ENCODE measurements at places on chromosomes 11 and 22.
A peak's percentile ranks its signal among the peaks of the same experiment; 100 is the strongest.

DNA sequence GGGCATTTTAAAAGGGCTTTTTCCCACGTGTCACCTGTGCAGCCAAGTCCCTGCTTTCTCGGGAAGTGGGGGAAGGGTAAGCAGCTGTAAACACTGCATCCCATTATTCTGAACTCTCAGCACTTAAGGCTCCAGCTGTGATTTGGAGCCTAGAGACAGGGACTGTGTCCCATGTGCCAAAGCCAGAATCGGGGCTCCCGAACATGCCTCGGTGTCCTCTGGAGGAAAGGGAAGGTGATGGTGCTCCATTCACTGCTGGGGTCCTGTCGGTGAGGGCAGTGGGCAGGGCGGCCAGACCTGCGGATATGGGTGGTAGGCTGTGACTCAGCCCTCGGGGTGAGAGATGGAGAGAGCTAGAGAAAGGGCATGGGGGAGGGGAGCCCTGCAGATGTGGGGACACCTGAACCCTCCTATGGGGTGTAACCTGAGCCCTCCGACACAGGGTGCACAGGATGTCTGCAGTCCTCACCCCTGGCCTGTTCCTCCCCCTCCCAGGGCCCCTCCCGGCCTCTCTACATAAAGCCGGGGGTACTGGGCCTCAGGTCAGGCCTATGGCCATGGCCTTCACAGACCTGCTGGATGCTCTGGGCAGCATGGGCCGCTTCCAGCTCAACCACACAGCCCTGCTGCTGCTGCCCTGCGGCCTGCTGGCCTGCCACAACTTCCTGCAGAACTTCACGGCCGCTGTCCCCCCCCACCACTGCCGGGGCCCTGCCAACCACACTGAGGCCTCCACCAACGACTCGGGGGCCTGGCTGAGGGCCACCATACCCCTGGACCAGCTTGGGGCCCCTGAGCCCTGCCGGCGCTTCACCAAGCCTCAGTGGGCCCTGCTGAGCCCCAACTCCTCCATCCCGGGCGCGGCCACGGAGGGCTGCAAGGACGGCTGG, 31.8 kb downstream of the CAPN1 start:
- no peak for DNase-seq

GRCh38 chr22:22431271-22432220, 77.0 kb downstream of the ZNF280B start:
- peak; percentile 9 for DNase-seq

GRCh38 chr22:32699001-32699582, 102.4 kb upstream of the TIMP3 start:
- no peak for DNase-seq

- no peak for DNase-seq
Measured at GRCh38 chr11:85679576-85679975, 6.4 kb downstream of the CCDC89 start.

DNA sequence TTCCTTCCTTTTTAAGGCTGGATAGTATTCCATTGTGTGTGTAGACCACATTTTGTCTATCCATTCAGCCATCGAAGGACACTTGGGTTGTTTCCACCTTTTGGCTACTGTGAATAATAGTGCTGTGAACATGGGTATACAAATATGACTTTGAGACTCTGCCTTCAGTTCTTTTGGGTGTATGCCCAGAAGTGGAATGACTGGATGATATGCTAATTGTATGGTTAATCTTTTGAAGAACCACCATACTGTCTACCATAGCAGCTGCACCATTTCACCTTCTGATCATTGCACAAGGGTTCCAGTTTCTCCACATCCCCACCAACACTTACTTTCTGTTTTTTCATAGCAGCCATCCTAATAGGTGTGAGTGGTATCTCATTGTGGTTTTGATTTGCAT, 30.3 kb downstream of the SGSM1 start:
- DNase-seq, result no peak

GRCh38 chr22:32185821-32186220, 19.1 kb downstream of the RFPL2 start:
- no peak for DNase-seq

DNA sequence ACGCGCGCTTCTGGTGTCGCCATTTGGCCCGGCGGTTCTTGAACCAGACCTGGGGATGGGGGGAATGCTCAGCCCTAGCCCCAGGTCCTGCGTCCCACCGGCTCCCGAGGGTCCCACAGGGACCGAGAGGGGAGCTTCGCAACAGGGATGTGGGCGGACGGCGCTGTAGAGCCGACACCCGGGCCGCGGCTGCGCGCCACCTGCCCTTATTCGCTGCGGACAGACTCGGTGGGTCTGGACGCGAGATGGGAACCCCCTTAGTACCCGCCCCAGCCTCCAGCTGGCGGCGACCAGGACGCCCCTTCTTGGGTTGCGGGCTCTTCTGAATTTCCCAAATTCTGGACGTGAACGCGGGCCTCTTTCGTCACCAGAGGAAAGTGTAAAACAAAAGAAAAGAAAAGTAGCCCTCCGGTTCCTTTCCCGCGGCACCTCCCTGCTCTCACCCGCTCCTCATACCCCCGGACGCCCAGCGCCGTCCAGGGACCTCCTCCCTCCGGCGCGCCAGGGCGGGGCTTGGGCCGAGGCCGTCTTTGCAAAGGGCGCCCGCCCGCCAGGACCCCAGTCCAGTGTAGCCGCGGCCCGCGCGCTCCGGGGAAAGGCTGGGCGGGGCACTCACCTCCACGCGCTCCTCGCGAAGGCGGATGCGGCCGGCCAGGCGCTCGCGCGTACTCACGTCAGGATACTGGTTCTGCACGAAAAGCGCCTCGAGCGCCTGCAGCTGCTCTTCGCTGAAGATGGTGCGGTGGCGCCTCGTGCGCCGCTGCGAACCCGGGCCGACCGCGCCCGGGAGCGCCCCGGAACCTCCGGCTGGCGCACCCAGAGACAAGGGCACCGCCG, 827 bp downstream of the GSC2 start:
- DNase-seq, result no peak

GRCh38 chr22:37563153-37564081, 3.1 kb downstream of the CDC42EP1 start:
- no peak for DNase-seq

DNA sequence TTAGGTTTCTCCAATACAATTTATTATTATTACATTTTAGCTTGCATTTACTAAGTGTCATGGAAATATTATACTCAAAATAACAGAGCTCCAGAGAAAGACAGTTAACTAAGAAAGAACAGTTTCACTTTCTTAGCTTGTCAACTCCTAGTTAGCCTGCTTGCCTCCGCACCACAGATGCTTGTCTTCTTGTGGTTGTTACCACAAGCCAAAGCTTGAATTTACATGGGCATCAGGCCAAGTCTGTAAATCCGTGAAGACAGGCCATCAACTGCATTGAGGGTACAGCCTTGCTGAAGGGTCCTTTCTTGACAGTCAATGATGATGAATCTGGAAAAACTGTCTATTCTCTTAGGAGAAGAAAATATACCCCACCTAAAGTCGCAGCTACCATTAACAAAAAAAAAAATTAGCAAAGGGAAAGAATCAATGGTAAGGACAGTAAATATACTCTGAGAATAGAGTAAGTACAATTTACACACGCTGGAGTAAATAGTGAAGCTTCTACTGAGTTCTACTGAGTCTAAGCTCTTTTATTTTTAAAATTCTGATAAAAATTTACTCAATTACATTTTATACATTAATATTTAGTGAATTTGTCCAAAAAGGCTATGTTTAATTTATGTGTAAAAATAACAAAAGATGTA, 15.6 kb upstream of the DENND5A start:
- peak; percentile 25 for DNase-seq

DNA sequence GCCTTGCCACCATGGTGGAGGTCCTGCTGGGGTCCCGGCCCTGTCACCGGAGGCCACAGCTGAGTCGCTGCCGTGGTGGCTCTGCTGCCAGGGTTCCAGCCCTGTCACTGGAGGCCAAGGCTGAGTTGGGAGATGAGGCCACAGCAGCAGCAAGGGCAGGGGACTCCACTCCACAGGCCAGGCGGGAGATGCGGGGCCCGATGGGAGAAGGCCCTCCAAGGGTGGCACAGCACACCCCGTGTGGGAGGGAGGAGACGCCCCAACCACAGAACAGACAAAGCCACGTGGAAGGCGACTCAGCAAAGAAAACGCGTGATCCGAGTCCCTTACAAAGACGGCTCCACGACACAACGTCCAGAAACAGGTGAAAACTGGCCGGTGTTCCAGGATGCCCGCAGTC, 159.3 kb downstream of the BRD1 start:
- no peak for DNase-seq

GRCh38 chr11:70019576-70020011, 58.5 kb upstream of the ANO1 start:
- DNase-seq, result no peak

GRCh38 chr22:19271856-19272535, 19.5 kb downstream of the CLTCL1 start:
- no peak for DNase-seq

DNA sequence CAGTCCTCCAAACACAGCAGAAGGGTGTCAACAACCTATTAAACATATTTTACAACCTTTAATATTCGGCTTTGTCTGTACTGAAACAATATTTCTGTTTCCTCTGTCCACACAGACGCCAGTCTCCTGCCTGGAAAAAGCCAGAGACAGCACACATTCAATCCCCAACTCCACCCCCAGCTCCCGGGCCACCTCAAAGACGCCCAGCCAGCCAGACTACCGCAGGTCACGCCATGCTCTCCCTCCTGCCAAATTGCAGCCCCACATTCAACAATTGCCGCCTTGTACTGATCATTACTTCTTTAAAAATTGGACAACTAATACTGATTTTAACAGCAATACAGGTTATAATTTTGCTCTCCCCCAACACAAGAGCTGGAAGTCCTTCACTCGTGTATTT, 1.2 kb downstream of the SERGEF start:
- no peak for DNase-seq

DNA sequence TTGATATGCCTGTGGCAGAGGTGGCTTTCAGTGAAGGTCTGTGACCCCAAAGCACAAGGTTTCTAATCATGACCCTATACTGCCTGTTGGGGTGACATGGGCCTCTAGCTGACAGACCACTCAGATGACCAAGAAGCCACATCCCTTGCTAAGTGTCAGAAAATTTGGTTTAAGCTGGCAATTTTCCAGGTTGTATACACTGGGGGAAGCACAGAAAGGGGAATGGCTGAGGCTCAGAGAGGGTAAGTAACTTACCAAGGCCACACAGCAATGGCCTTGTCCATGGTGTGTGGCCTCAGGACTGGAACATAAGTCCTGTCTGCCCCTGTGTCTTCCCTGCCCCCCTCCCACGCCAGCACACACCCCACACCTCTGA, 66.9 kb upstream of the PRDM11 start:
- no peak for DNase-seq

DNA sequence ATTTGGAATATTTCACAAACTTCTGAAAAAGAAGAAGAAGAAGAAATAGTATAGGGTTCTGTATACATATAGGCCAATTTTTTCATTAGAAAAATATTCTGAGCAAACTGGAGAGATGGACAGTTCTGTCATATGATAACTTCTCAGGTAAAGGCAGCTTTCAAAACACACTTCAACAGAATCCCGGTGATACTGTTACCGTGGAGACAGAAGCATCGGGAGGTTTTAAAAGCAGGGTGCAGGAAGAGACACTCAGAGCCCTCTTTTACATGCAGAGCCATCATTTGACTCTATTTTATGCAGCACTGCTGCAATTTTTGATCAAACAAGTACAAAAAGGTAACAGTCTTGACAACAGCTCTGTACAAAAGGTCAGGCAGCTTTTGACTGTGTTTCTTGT, 1785.4 kb downstream of the LRRC4C start:
- no peak for DNase-seq

- no peak for DNase-seq
Measured at GRCh38 chr22:45235101-45235777, 5.5 kb downstream of the KIAA0930 start.

DNA sequence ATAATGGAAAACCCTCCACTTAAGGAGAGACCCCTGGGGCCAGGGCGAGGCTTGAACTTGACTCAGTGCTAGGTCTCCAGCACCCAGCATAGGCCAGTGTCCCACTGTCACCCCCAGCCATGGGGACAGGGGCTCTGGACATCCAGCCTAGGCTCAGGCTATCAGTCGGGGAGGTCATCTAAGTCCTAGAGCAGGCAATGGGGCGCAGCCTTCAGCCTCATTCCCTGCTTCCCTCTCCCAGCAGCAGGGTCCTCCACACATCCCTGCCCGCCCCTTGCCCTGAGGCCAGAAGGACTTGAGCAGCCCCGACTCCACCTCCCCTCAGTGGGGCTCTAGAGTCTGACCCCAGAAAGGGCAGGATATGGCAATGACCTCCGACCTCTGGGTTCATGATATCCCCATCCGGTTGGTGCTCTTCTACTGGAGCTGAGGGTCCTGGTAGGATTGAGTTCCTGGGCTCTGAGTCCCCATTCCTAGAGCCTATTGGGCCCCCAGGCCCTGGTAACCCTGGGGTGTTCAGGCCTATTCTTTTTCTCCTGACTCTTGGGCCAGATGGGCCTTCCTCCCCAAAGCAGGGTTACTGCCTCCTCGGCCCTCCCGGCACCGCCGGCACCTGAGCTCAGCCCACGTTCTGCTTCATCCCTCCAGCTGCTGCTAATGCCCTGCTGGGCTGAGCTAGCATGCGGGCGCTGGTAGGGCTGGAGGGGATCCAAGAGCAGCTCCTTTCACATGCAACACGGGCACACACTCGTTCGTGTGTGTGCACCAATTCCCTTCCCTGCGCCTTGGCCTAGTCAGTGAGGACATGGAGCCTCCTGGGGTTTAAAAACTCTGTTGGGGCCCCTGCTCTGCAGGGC, 4.4 kb downstream of the CST6 start:
- DNase-seq, result no peak

- DNase-seq, result no peak
Measured at GRCh38 chr11:62689421-62690183, at the start of gene LRRN4CL. Gene LRRN4CL, minus strand, starts transcription at chr11:62689530. Its CDS starts 1,022 bp downstream, at chr11:62688508.

GRCh38 chr22:21945453-21946261, 7.0 kb downstream of the PPM1F start:
- no peak for DNase-seq

DNA sequence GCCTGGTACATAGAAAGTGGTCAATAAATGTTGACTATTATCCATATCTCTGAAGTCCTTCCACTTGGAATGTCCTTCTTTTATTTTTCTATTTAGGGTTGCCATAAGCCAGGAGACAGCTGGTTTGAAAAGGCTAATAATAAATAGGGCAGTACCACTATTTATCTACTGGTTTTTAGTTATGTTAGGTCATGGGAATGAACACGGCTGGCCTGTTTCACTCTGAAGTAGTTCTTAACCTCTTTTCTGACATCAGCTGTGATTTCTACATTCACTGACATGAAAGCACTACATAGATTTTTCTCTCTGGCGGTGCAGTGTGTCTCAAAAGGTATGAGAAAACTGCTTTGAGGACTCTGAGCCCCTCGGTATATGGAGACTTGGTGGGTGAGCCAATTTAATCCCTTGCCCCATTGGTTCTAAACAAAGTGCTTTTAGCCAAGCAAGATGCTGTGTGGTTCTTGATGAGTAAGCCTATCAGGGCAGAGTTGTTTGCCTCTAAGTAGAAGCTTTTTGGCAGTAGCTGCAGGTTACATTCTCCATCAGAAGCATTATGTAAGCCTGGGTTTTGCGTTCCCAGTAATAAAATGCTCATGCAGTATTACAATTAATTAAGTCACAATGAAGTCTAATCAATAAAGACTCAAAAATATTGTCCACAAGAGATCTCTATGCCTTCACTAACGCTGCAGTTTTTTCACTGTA, 48.7 kb upstream of the APOA1 start:
- DNase-seq, result no peak

All from hematopoietic multipotent progenitor cell treated with erythropoietin and hydrocortisone succinate and interleukin-3 and kit ligand, for 17 days (in vitro differentiated cells).